Vagina (tissue), 2 donors: ENCODE measurements at places on chromosomes 16 and 17.

GRCh38 chr17:7955414-7956227 is 23.6 kb downstream of the CNTROB start:
- DNase-seq = no peak

- no peak for DNase-seq
Observed at GRCh38 chr16:23155445-23156049, 6.3 kb upstream of the USP31 start.

DNA sequence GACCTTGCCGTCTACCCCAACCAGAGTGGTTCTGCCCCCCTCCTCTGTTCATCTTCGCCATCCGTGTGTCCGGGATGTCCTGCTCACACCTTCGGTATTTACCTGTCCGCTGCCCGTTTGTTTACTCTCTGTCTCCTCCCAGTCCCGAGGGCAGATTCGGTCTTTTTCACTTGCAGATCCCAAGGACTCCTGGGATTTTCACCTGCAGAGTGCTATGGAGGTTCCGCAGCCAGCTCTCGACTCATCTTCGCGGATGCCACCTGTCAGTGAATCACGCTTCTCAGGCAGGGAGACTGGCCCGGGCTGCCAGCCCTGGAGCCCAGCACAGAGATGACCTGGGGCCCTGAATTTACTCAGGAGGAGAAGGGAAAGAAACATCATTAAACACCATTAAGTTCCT is 8.1 kb downstream of the CRISPLD2 start:
- DNase-seq = no peak

GRCh38 chr17:17060001-17060922 is 18.0 kb downstream of the MPRIP start:
- no peak for DNase-seq

DNA sequence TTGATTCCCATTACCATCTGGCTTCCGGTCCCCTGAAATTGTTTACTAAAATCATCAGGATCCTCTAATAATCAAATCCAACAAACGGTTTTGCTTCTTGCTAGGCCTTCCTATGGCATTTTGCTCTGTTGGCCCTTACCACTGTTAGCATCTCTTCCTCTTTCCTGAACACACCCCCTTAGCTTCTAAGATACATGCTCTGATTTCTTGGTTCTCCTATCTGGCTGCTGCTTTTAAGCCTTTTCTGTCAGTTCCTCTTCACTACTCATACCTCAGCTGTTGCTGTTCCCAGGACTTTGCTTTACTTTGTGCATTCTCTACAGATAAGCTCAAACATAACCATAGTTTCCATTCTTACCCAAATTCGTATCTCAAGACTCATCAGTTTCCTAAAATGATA is 11.4 kb downstream of the CAPNS2 start:
- DNase-seq = no peak

DNA sequence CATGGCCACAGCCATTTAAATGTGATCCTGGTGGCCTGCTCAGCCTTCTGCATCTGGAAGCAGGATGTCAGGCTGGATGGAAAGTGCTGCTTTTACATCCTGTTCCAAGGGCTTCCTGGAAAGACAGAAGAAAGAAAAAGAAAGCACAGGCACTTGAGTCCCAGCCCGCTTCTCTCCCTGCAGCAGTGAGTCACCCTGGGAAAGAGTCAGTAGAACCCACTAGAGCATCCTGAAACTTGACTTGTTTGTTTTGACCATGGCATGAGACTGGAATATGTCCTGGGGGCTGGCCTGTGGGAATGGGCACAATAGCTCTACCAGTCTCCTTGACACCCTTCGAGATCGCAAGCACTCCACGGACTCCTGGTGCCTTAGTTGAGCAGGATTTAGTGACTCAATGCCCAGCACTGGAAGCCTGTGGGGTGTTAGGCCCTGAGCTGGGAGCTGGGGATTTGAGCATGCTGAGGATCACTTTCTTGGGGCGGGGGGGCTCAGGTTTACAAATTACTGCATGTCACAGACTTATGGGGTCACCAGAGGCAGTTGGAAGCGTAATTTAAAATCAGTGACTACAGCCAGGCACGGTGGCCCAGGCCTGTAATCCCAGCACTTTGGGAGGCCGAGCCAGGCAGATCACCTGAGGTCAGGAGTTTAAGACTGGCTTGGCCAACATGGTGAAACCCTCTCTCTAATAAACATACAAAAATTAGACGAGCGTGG is 22.1 kb upstream of the GNA13 start:
- no peak for DNase-seq

- no peak for DNase-seq
Observed at GRCh38 chr17:79792984-79793923, 3.6 kb downstream of the CBX8 start.
